ENCODE measurements at places on chromosomes 12 and 14.

DNA sequence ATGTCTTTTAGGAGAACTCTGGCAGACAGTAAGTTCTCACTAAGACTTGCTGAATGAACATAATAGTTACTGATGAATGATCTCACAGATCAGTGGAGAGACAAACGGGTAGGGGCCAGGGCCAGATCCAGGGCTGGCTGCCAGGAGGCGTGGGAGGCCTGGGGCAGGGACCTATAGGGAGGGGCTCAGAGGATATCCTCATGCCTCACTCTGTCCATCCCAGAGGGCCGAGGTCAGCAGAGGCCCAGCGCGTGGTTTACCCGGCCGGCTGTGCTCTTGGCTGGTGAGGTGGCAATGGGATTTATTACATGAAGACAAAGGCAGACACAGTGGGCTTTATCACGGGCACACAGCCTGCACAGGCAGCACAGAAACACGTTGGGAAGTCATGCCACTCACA lies 85.4 kb downstream of the CHGA start:
- DNase-seq, result no peak

DNA sequence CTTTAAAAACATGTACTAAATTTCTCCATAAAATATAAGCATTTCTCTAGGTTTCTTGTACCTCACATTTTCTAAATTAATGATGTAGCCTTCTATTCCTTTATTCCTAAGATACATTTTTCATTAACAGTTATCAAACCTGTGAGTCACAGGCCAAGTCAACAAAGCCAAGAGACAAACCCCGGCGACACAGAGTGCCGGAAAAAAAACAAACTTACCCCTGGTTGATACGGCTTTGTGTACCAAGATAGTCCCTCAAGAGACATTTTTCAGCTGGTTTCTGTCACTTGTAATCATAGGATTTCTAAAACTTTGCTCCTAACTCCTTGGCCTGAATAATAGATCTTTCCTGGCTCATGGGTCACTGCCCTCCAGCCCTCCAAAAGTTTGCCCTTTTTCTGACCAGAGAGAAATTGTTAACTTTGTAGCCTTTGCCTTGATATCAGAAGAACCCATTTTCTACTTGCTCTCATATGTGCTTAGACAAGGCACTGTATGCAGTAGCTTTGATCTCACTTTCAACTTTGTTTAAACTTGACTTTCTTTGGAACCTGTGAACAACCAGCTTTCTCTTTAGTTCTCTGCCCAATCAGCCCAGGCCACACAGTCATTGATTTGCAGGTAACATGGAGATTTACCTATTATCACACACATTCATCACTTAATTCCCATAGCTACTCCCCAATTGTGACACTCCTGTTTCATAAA lies 172.2 kb downstream of the PRKD1 start:
- no peak for DNase-seq

DNA sequence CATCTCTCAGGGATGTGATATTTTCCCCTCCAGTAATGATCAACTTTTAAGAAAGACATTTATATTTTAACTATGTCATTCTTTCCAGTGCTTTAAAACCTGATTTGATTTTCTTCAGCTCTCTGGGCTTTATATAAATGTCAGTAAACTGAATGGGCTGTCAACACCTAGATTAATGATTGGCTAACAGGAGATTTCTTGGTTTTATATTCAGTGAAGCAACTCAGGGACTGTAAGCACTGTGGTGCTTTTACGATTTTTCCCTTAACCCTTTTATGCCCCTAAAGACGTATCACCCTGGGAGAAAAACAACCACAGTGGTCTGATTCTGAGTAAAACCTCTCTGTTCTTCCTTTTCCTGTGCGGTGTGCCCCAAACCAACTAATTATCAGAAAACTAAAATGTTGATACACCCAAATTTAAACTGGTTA lies 38.0 kb downstream of the PTGER2 start:
- DNase-seq, result no peak

- no peak for DNase-seq
These were observed 76.3 kb upstream of the FLRT2 start for GRCh38 chr14:85453401-85454225.
